ENCODE measurements at places on chromosomes 13 and 19.

DNA sequence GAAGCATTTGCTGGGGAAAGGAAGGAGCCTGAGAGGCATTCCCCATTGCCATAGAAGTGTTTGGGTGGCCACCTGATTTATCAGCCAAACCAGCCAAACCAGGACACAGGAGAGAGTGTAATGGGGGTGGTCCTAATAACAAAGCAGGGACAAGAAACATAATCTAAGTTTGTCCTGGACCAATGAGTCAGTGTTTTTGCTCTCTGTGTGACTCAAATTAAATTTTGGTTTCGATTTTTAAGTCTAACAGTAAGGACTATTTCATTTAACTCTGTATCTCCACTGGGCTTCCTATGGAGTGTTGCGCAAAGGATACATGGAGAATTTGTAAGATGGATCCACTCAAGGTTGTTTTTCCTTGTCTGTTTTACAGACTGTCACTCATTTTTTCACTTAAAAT is 19.5 kb upstream of the TRPC4 start:
- no peak for DNase-seq

GRCh38 chr19:18160971-18161635 is 8.1 kb downstream of the PIK3R2 start:
- DNase-seq, result peak; percentile 94

GRCh38 chr13:74623761-74624160 is 489.6 kb upstream of the KLF12 start:
- DNase-seq, result no peak

- peak; percentile 94 for DNase-seq
Measured at GRCh38 chr19:18388100-18388959, 2.4 kb downstream of the GDF15 start.

- DNase-seq, result no peak
Measured at GRCh38 chr19:42333018-42333417, 7.6 kb downstream of the MEGF8 start.

DNA sequence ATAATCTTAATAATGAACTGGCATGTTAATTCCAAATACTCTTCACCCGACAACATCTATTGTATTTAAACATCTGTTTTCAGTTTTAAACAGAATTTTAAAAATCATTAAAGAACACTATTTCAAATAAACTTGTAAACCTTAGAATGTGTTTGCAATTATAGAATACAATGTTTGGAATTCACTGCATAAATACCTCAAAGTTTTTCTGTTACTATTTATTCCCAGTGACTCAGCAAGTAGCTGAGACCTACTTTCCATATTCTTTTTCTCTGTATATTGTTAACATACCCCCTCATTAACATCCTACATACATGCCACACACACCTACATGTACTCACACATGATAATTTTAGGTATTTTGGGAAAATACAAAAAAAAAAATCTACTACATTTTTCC is 1134.3 kb downstream of the SLITRK1 start:
- DNase-seq, result no peak

GRCh38 chr19:3084943-3085342 is 9.2 kb upstream of the GNA11 start:
- DNase-seq, result no peak

GRCh38 chr19:47310819-47311218 is 1.2 kb downstream of the C5AR1 start:
- no peak for DNase-seq

DNA sequence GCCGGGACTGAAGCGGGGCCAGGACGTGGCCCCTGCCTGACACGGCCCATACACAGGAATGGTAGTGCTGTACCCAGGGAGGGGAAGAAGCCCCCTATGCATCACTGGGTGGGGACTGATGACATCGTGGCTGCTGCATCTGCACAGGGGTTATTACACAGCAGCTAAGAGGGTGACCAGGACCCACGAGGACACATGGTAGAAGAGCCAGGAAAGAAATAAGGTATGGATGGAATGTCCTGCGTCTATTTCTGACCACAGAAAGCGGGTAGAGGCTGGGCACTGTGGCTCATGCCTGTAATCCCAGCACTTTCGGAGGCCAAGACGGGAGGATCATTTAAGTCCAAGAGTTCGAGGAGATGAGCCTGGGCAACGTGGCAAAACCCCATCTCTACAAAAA is 24.1 kb downstream of the DCAF15 start:
- no peak for DNase-seq

Data from D721Med (cell line).